Aorta (tissue), 5 donors: ENCODE measurements at places on chromosomes 5 and 9.

GRCh38 chr5:95285409-95285755 is 488 bp upstream of the MCTP1 start:
- DNase-seq: no peak

GRCh38 chr5:18299166-18299565 is 664.9 kb downstream of the TAF11L14 start:
- no peak for DNase-seq

DNA sequence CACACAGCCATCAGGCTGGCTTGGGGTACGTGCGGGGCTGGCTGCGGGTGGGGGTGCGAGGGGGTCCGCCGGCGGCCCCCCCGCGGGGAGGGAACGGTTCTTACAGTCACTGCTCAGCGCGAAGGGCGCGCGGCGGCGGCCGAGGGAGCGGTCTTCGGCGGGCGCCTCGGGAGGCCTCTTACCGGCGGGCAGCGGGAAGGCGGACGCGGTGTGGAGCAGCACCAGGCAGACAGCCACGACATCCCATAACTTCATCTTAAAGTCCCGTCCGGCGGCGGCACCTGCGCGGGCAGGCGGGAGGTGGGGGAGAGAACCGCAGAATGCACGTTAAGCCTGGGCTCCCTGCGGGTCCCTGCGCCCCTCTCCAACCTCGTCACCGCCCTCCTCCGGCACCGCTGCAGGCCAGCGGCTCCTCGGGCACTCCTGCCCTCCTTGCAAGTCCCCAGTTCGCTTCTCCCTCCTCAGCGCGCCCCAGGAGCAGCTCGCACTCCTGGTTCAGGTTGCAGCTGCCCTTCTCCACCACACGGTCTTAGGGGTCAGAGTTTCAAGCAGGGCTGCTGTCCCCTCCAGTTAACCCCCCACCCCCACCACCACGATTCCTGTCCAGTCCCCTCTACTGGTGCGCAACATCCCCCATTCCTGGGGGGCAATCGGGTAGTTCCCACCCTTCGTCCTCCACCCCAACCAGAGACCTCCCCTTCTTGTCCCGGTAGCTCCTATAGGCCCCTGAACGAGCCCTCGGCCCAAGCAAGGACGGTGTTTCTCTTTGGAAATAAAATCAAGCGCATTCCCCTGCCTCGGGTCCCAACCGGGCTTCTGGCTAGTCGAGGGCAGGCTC is 5.1 kb downstream of the GDNF start:
- DNase-seq: no peak

GRCh38 chr5:151719228-151720000 is 32.7 kb upstream of the SPARC start:
- peak; percentile 61 for DNase-seq

DNA sequence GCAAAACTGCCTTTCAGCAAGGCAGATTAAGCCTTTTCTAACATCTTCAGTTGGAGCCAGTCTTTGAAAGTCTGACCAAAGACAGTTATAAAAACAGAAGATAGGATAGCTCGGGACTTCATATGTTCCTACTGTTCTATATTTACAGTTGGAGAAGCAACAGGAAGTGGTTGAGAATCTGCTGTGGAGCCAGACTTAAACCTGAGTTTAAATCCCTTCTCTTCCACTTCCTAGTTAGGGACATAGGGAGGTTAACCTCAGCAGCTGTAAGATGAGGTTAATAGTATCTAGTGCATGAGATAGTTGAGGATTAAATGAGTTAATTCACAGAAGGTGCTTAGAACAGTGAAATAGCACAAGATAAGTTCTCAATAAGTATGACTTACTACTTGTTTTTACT is 84.5 kb upstream of the FREM1 start:
- no peak for DNase-seq

DNA sequence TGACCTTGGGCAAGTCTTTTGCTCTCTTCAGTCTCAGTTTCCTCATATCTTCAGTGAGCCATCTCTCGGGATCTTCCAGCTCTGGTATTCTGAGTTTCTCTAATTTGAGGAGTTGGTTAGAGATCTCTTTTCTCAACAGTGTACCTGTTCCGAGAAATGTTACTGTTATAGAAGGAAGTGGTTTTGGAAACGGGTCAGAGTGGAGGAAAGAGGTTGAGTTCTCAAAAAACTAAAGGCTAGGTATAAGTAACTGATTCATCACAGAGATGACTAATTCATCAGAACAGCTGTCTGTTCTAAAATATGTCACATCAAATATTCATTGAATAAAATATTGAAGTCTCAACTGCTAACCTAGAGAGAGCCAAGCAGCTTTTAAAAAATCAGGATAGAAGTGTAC is 106.6 kb downstream of the PALM2AKAP2 start:
- no peak for DNase-seq

DNA sequence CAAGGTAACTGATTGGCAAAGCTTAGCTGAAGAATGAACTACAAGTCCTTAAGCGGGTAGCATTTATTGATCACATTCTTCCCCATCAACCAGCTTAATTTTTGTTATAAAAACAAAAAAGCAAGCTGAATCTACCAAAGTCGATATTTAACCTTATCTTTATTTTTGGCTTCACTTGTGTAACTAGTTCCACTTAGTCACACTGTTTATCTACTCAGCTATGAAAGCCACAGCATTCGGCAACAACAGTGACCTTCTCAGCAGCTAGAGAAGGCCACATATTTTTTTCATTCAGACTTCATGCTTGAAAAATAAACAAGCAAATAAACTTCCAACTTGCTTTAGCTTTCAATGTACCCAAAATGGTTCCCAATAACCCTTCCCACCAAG is 69.4 kb downstream of the KLHL3 start:
- no peak for DNase-seq

DNA sequence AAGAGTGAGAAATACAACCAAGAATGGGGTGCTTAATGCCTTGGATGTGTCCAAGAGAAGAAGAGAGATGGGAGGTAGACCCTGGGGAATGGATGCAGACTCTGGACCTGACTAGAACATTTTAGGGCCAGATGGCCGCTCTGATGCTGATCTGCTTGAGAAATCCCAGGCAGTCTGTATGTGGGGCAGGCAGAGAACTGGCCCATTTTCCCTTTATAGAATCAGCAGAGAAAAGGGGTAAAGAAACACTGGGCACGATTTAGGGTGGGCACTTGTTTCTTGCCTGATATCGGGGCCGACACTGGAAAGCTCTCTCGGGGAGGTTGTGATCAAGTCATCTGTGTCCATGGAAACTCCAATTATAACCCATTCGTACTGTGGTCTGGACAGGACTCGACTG is 118.5 kb upstream of the FSTL4 start:
- no peak for DNase-seq

DNA sequence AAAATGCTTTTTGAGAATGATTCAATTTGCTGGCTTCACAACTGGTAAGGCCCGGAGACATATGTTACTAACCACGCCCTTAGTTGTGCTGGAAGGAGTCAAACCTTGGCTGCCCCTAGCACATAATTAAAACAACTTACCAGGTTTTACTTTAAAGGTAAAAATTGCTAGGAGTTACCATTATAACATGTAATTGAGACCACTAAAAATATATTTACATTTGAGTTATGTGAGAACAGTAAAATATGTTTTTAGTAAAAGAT is 435.6 kb upstream of the CDH9 start:
- no peak for DNase-seq

GRCh38 chr9:32253731-32254130 is 130.7 kb upstream of the ACO1 start:
- DNase-seq: no peak

- DNase-seq: no peak
Measured at GRCh38 chr5:91125916-91126315, 257.2 kb downstream of the ARRDC3 start.

DNA sequence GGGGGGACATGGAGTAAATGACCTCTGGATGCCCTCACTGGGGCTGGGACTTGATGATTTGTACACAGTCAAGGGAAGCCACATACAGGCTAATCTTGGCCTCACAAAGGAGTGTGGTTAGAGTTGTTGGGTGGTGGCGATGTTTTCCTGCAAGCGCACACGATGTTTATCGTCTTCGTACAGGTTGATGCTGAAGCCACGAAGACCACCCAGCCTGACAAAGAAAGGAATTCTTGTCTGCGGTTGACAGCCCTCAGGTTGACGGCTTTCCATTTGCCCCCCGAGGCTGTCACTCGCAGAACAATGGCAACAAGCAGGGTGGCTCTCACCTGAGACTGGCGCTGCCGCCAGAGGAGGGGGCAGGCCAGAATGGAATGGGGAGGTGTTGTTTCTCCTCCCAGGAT is 14.1 kb upstream of the XPA start:
- DNase-seq: no peak

DNA sequence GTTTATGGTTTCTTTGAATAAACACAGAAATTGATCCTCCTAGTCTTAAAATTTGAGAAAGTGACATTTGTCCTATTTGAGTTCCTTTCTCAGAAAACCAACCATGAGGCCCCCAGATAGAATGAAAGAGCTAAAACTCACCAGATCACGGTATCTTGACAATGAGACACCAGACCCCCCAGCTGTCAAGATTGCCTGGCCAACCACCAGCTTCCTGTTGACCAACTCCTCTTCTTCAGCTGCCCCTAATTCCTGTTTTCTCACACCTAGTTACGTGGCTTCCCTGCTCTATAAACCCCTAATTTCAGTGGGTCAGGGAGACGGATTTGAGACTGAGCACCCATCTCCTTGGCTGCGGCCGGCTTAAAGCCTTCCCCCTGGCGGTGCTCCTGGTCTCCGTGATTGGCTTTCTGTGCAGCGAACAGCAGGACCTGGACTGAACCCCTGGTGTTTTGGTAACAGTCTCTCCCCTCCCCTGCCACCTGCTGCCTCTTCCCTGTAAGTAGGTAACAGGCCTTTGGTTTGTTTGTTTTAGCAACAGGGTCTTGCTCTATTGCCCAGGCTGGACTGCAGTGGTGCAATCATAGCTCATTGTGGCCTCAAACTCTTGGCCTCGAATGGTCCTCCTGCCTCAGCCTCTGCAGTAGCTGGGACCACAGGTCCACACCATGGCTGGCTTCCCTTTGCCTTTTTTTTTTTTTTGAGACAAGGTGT is 4.8 kb upstream of the ENTPD2 start:
- DNase-seq: no peak

- peak; percentile 80 for DNase-seq
Measured at GRCh38 chr9:121278477-121279261, 10.7 kb downstream of the GSN start.

- no peak for DNase-seq
Measured at GRCh38 chr5:143819716-143820115, 7.8 kb downstream of the HMHB1 start.

DNA sequence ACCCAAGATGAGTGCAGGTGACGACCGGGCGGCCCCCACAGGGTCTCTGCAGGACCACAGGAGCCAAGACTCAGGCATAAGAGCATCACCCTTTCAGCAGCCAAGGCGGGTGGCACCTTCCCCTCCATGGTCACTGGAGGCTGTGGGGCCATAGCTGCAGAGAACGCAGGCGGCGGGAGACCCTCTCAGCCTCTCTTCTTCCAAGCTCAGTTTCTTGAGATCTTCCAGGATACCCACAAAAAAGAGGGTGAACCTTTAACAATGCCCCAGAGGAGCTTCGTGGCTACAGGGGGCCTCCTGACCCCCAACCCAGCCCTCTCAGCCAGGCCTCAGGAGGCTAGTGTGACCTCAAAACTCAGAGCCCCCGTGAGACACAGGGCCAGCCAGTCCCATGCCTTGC is 5.8 kb upstream of the TBC1D9B start:
- DNase-seq: no peak

- DNase-seq: no peak
Measured at GRCh38 chr9:72883875-72884274, 69.0 kb downstream of the ALDH1A1 start.

DNA sequence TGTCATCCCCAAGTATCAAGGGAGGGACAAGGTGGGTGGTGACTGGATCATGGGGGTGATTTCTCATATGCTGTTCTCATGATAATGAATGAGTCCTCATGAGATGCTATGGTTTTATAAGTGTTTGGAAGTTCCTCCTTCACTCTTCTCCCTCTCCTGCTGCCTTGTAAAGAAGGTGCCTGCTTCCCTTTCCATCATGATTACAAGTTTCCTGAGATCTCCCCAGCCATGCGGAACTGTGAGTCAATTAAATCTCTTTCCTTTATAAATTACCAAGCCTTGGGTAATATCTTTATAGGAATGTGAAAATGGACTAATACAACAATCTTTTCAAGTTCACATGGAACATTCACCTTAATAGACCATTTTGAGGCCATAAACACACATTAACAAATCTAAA is 21.5 kb upstream of the DOCK2 start:
- no peak for DNase-seq

DNA sequence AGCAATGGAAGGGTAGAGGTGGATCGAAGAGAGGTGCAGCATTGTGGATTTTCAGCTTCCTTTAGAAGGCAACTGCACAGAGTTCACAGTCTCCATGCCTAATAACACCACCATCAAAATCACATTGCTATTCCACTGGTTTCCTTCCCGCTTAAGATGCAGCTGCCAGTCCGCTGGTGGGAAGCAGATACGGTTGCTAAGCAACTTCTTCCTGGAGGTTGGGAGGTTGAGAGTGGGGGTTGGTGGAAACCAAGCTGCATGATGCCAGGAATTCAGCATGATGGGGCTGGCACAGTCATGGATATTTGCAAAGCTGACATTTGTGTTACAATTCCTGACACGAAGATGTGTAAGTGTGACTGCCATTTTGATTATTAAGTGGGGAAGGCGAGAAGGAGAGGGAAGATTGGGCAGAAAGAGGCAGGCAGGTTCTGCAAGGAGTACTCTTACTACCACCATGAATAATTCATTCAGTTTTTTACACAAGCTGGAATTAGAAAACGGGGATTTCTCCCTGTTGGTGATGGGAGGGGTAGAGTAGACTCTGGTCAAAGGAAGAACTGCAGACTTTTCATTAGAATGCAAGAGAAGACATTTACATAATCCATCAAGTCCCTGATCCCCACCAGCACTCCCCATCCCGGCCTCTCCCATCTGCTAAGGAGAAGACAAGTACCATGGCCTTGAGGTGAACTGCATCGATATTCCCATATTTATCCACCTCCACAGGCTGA is 87.5 kb downstream of the GLDC start:
- no peak for DNase-seq

DNA sequence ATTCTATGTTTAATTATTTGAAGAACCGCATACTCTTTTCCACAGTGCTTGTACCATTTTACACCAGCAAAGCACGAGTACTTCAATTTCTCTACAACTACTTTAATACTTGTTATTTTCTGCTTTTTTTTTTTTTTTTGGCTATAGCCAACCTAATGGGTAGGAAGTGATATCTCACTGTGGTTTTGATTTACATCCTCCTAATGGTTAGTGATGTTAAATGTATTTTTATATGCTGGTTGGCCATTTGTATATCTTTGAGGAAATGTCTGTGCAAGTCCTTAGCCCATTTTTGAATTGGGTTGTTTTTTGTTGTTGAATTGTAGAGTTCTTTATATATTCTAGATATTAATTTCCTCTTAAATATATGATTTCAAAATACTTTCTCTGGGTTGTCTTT is 22.6 kb downstream of the OGN start:
- DNase-seq: no peak

- DNase-seq: no peak
Measured at GRCh38 chr5:124980163-124980941, 233.9 kb upstream of the ZNF608 start.

GRCh38 chr9:17005056-17005823 is 129.6 kb upstream of the CNTLN start:
- DNase-seq: peak; percentile 79

DNA sequence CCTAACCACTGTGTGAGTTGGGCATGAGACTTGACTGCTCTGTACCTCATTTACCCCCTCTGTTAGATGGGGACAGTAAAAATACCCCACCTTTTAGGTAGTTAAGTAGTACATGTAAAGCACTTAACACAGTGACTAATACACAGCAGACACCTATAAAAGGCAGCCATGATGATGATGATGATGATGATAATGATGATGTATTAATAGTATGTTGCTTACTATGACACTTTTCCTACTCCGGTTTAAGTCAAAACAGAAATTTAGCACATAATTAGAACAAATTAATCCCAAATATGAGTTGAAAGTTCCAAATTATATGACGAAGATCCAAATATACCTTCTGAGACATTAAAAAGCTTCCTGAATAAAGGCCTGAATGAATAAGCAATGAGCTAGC is 222.1 kb downstream of the GAPVD1 start:
- DNase-seq: no peak
